ENCODE measurements at places on chromosomes 13 and 19. TPM values are rescaled to one million over a fixed set of nuclear protein-coding genes. Genes with fewer than 3 reads are reported as not detected.

TMPRSS9 gene
- total RNA-seq: not detected

PCDH9 gene
- 0.14 TPM for total RNA-seq

OR7C1 gene
- not detected for total RNA-seq

DNA sequence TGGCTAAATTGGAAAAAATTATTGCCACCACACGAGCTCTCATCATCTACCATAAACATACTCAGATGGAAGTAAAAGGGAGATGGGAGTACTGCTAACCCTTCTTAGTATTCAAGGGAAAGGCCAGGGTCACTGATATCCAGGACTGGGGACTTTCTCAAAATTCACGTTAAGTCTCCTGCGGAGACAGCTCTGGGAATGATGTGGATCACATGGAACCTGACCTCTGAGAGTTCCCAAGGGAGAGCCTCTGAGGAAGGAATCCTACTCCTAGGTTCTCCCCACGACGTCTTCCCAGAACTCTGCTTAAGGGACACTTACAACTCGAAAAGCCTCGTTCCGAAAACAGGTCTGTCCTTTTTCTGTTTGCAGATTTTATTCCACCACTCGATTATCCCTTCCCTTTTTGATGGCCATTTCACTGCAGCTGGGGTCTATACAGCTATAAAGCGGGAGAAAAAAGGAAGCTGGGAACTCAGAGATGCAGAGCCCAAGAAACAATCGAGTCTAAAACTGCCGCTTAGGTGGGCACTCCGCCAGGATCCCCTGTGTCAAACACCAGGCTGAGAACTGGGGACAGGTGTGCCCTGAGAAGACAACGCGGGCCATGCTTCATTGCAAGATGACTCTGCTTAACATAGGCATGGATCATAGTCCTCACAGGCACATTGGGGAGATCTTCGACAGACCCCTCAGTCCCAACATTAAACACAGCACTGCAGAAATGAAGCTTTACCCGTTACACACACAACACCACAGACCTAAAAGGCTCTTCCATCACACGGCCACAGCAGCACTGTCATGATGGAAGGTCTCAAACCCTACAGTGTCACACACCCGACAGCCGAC lies 823 bp upstream of the ZNF567 start:
- H3K4me3 ChIP-seq: peak overlapping the region; percentile 99
- H3K4me1 ChIP-seq: peaks cover 22% of the 10 kb centered on the region
- peaks cover 60% of the 10 kb centered on the region for H3K36me3 ChIP-seq
- H3K27me3 ChIP-seq: no peaks in the 10 kb centered on the region
- H3K27ac ChIP-seq: peak overlapping the region; percentile 94

GRCh38 chr19:31349160-31349881 lies at the start of gene TSHZ3:
Gene TSHZ3 (minus strand): TSS chr19:31349436. CDS start chr19:31349219, 217 bp downstream.
- peaks cover 68% of the 10 kb centered on the region for H3K27me3 ChIP-seq
- H3K4me1 ChIP-seq: peaks cover 10% of the 10 kb centered on the region
- DNase-seq: peak; percentile 72

- no peaks in the 10 kb centered on the region for H3K27me3 ChIP-seq
- no peaks in the 10 kb centered on the region for H3K36me3 ChIP-seq
- H3K4me3 ChIP-seq: no peak overlapping the region
- no peak for DNase-seq
Measured at GRCh38 chr19:54606891-54607784, 13.7 kb downstream of the LILRA1 start.

DNA sequence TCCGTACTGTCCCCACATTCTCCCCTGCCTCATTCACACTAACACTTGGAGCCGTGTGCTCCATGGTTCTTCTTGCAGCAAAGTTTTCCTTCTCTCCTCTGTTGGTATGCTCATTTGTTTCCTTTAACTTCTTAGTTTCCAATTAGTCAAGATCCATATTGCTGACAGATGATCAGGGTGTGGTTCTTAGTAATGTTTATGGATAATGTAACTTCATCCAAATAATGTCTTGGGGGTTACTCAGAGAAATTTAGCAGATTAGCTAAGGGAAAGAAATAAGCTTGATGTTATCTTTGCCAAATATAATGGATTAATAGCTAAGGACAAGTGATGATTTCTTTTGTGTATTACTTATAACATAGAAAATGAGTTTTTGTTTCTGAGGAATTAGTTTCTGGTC lies 174.4 kb downstream of the NUFIP1 start:
- H3K4me1 ChIP-seq: no peaks in the 10 kb centered on the region
- H3K4me3 ChIP-seq: no peak overlapping the region
- DNase-seq: no peak
- peaks cover 14% of the 10 kb centered on the region for H3K27me3 ChIP-seq
- H3K27ac ChIP-seq: no peak overlapping the region

MCEMP1 gene
- total RNA-seq: not detected

DNA sequence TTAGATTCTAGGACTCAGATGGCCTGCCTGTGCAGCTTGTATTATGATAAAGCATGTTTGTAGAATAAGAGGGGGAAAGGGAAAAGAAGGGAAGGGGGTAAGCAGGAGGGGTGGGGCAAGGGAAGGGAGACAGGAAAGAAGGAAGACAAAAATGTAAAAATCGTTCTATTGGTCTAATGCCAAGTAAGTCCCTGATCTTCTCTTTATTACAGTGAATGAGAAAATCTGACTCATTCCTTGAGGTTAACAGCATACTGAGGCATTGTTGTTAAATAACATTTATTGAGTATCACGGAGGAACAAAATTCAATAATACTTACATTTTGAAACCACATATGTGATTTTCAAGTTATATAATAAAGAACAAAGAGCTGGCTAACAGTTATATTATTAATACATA lies 1534.7 kb downstream of the OLFM4 start:
- DNase-seq: no peak
- H3K4me1 ChIP-seq: no peaks in the 10 kb centered on the region
- no peak overlapping the region for H3K27ac ChIP-seq

- H3K27ac ChIP-seq: no peak overlapping the region
- H3K36me3 ChIP-seq: no peaks in the 10 kb centered on the region
- H3K27me3 ChIP-seq: no peaks in the 10 kb centered on the region
- no peak for DNase-seq
Measured at GRCh38 chr13:106423530-106423929, 111.9 kb downstream of the EFNB2 start.

- peaks cover 6% of the 10 kb centered on the region for H3K4me1 ChIP-seq
- H3K36me3 ChIP-seq: no peaks in the 10 kb centered on the region
- DNase-seq: no peak
- H3K27me3 ChIP-seq: peaks cover 19% of the 10 kb centered on the region
- H3K4me3 ChIP-seq: no peak overlapping the region
- H3K27ac ChIP-seq: no peak overlapping the region
Measured at GRCh38 chr13:30323524-30323923, 16.2 kb upstream of the KATNAL1 start.

- H3K36me3 ChIP-seq: no peaks in the 10 kb centered on the region
- H3K4me1 ChIP-seq: peaks cover 16% of the 10 kb centered on the region
- H3K27me3 ChIP-seq: peaks cover 82% of the 10 kb centered on the region
- H3K4me3 ChIP-seq: no peak overlapping the region
- DNase-seq: peak; percentile 51
- H3K27ac ChIP-seq: no peak overlapping the region
Measured at GRCh38 chr19:46265217-46265828, 31.5 kb upstream of the HIF3A start.

- no peak for DNase-seq
- H3K27me3 ChIP-seq: no peaks in the 10 kb centered on the region
- H3K4me1 ChIP-seq: peaks cover 10% of the 10 kb centered on the region
- peaks cover 9% of the 10 kb centered on the region for H3K36me3 ChIP-seq
- H3K27ac ChIP-seq: no peak overlapping the region
Measured at GRCh38 chr19:49684983-49685553, 4.3 kb upstream of the ADM5 start.

ZNF470 gene
- total RNA-seq: 7.3 TPM

- no peak overlapping the region for H3K4me3 ChIP-seq
- H3K4me1 ChIP-seq: no peaks in the 10 kb centered on the region
- H3K27ac ChIP-seq: no peak overlapping the region
- no peaks in the 10 kb centered on the region for H3K36me3 ChIP-seq
Measured at GRCh38 chr13:39224671-39225240, 186.5 kb downstream of the NHLRC3 start.

- no peaks in the 10 kb centered on the region for H3K27me3 ChIP-seq
- peak overlapping the region; percentile 93 for H3K4me3 ChIP-seq
- peak; percentile 91 for DNase-seq
- peaks cover 12% of the 10 kb centered on the region for H3K4me1 ChIP-seq
- H3K36me3 ChIP-seq: peaks cover 3% of the 10 kb centered on the region
Measured at GRCh38 chr19:12495002-12495802, 10.6 kb upstream of the ZNF709 start.

DNA sequence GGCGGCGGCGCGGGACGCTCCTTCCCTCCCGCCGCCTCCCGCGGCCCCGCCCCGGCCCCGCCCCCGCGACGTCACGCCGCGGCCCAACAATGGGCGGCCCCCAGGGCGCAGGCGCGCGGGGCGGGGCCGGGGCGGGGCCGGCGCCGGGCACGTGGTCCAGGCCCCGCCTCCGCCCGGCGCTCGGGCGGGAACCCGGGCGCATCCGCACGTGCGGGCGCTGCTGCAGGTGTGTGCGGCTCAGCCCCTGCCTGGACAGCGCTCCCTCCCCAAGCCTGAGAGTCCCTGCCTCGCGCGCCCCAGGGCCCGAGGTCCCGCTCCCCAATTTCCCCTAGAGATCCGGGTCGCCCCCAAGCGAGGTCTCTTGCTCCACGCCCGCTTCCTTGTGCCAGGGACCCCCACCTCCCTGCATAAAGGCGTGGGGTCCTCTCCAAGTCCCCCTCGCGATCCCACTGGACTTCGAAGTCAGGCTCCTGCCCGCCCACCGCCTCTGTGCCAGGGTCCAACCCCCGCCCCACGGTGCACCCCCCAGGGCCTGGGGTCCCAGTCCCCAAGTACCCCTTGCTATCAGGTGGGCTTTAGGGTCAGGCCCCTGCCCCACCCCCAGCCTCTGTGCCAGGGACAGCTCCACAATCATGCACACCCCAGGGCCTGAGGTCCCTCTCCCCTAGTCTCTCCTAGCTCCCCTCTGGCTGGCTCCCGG lies at the start of gene MEX3D:
TSS of gene MEX3D (minus strand) at position 6 of the 700 bp plus-strand sequence. CDS start 267 bp downstream, outside the sequence.
- DNase-seq: peak; percentile 90
- peaks cover 15% of the 10 kb centered on the region for H3K27me3 ChIP-seq
- peaks cover 2% of the 10 kb centered on the region for H3K4me1 ChIP-seq
- peak within 1 kb of the TSS; percentile 30 for H3K4me3 ChIP-seq
- no peaks in the 10 kb centered on the region for H3K36me3 ChIP-seq

- peaks cover 4% of the 10 kb centered on the region for H3K4me1 ChIP-seq
- peaks cover 34% of the 10 kb centered on the region for H3K27me3 ChIP-seq
- H3K4me3 ChIP-seq: no peak overlapping the region
- DNase-seq: no peak
- H3K36me3 ChIP-seq: no peaks in the 10 kb centered on the region
Measured at GRCh38 chr19:4279267-4279529, 132 bp downstream of the SHD start.

GRCh38 chr19:1163283-1163933 lies 10.7 kb downstream of the SBNO2 start:
- no peak for DNase-seq
- H3K27me3 ChIP-seq: no peaks in the 10 kb centered on the region
- no peak overlapping the region for H3K4me3 ChIP-seq
- H3K36me3 ChIP-seq: peaks cover 7% of the 10 kb centered on the region
- no peaks in the 10 kb centered on the region for H3K4me1 ChIP-seq

ZNF578 gene
- total RNA-seq: 3.4 TPM

- H3K4me1 ChIP-seq: peaks cover 18% of the 10 kb centered on the region
- no peaks in the 10 kb centered on the region for H3K36me3 ChIP-seq
- H3K27me3 ChIP-seq: peaks cover 1% of the 10 kb centered on the region
- peak overlapping the region; percentile 83 for H3K27ac ChIP-seq
- H3K4me3 ChIP-seq: peak overlapping the region; percentile 74
Measured at GRCh38 chr19:10478903-10479384, 24.2 kb downstream of the KEAP1 start.

DNA sequence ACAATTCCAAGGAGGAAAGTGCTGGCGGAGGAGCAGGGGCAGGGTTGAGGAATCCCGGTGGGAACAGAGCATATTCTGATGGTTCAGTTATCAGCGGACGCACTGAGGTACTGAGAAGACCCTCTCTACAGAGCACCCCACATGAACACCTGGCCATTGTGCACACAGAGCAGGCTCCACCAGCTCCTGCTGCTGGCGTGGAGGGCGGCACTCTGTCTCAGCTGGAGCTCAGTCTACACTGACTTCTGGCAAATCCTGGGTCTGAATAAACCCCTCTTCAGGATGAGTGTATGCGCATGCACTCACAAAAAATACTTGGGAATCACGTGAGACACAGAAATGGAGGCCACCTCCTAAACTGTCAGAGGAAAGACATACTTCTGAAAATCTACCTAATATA lies 114.4 kb upstream of the IRS2 start:
- H3K4me3 ChIP-seq: no peak overlapping the region
- no peaks in the 10 kb centered on the region for H3K36me3 ChIP-seq
- no peak for DNase-seq
- no peaks in the 10 kb centered on the region for H3K4me1 ChIP-seq

DNA sequence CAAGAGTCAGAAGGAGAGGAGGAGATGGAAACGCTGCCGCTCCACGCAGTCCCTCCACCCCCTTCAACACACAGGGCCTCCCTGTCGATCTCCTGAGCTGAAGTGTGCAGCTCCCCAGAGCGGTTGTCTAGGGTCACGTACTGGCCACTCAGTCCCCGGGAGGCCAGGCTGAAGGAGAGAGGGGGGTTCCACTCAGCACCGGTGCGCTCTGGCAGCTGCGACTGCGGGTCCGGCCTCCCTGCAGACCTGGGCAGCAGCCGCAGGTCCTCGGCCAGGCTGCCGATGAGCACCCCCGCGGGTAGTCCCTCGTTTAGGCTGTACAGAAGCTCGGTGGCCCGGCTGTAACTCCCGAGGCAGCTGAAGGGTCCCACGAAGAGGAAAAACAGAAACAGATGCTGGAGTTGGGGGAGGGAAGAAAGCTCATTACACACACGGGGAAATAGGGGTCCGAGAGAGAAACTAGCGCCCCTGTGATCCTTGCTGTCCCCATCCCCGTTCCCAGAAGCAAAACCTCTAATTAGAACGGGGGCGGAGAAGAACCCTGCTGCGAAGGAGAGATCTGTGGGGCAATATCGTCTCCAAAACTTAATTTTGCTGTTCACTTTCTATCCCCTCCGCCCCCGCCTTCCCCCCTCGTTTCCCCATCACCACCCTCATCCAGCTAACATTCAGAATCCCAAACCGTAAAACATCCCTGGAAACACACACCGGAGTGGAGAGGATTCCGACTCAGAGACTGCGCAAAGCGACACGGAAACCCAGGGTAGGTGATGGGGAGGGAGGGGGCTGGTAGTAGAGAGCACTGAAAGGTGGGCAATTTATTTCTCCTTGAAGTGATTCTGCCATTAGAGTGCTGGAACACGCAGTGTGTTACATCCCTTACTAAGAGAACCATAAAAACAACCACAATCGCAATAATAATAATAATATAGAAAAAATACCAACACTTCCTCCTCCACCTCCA lies 1.8 kb downstream of the PCDH20 start:
- H3K27ac ChIP-seq: no peak overlapping the region
- H3K4me3 ChIP-seq: no peak overlapping the region
- peaks cover 30% of the 10 kb centered on the region for H3K27me3 ChIP-seq
- DNase-seq: no peak
- no peaks in the 10 kb centered on the region for H3K4me1 ChIP-seq

- no peaks in the 10 kb centered on the region for H3K27me3 ChIP-seq
- no peak overlapping the region for H3K4me3 ChIP-seq
- H3K36me3 ChIP-seq: peaks cover 3% of the 10 kb centered on the region
- H3K27ac ChIP-seq: peak overlapping the region; percentile 33
Measured at GRCh38 chr19:32458500-32459123, 53.0 kb downstream of the DPY19L3 start.

Data from activated naive CD8-positive, alpha-beta T cell treated with anti-CD3 and anti-CD28 coated beads, Interleukin-2, amount 10 ng/mL, durations not matched to agents 7 days and 5 days (primary cell).